Calu3 (cell line): ENCODE measurements at places on chromosomes 1 and 21. TPM values are rescaled to one million over a fixed set of nuclear protein-coding genes. Genes with fewer than 3 reads are reported as not detected.
A peak's percentile ranks its signal among the peaks of the same experiment; 100 is the strongest.

DNA sequence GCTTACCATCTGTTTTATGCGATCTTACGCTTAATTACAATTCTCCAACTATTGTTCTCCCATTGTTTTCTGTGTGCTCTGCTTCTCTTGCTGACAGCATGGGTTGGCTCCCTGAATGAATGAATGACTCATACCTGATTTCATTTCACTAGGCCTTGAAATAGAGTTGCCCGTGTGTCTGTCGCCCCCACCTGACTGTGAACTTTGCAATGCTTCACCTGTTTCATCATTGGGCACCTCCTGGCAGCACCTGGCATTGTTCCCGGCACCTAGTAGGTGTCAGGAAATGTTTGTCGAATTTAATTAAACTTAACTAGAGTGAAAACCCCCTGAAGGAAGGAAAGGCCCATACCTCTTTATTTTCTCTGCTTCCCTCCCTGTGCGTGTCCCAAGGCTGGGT lies 120.5 kb upstream of the KLHDC7A start:
- peak; percentile 15 for DNase-seq

DNA sequence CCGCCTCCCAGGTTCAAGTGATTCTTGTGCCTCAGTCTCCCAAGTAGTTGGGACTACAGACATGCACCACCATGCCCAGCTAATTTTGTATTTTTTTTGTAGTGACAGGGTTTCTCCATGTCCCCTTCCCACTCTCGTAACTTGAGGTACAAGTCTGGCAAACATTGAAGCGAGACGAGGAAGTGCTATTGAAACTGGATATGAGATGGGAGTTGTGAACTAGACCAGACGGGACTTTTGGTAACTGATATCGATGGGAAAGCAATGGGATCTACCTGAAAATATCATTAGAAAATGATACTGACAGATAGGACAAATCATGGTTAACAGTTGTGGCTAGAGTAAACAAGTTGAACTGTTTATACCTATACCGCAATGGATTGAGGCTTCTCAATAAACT lies 95.2 kb upstream of the TRABD2B start:
- DNase-seq, result no peak

Gene DMBX1
- 0.88 and 2.3 TPM in 2 replicates for total RNA-seq

Gene TSSK3
- total RNA-seq, result 1.8 and 5.1 TPM in 2 replicates

GRCh38 chr1:41242342-41243078 lies 404 bp upstream of the SCMH1 start:
- peak; percentile 24 for DNase-seq

GRCh38 chr1:223802602-223803001 lies 43.1 kb downstream of the TP53BP2 start:
- DNase-seq, result no peak

- DNase-seq, result no peak
These were observed 41.9 kb downstream of the LMO4 start for GRCh38 chr1:87370544-87370943.

DNA sequence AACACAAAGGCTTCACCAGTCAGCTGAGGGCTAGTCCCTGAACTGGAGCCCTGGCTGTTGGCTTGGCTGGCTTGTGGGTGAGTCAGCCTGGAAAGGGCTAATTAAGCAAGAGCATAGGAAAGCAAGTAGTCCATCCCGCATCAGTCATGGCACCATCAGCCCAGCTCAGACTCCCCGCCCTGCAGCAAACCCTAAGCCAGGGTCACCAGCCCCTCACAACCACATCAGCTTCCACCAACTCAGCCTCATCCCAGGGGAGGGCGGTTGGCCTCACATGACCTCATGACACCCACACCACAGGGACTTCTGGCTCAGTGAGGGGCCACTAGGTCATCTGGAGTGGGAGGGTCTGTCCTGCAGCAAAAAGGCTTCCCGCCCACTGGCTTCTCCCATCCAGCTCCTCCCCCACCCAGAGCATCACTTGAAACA lies 7.0 kb upstream of the SPATC1L start:
- no peak for DNase-seq

GRCh38 chr1:186574926-186575325 lies 105.3 kb downstream of the PTGS2 start:
- DNase-seq, result peak; percentile 31

DNA sequence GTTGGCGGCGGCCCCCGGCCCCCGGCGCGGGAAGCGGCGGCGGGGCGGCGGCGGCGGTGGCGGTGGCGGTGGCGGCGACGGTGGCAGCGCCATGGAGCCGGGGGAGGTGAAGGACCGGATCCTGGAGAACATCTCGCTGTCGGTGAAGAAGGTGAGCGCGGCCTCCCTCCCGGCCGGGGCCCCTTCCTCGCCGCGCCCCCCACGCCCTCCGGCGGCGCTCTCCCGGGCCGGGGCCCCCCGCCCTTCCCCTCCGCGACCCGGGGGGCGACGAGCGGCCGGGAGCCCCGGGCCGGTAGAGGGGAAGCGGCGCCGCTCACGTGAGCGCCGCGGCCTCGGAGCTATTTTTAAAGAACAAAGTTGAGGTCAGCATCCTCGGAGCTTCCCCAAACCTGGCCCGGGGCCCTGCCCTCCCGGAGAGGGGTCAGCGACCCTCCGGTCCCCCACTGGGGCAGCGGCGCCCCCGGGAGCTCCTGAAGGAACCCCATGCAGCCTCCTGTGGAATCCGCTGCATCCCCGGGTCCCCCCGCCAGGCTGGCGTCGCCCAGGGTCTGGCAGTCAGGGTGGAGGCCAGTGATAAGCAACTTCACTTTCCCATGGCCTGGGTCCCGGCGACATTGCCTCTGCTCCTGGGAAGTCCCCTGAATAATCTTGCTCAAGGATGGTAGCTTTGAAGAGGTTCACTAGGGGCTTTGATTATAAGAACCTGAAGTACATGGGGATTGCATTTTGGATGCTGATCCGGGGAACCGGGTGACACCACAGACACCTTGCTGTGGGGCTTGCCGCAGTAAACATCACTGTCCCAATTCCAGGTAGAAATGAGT lies 560 bp downstream of the PLEKHM2 start:
- DNase-seq, result peak; percentile 29

GRCh38 chr1:106055855-106056254 lies 1000.6 kb upstream of the PRMT6 start:
- DNase-seq, result no peak

Gene EPHA2
- 130 and 161 TPM in 2 replicates for total RNA-seq

- DNase-seq, result no peak
These were observed 540.1 kb upstream of the RGS18 start for GRCh38 chr1:191618181-191618580.

DNA sequence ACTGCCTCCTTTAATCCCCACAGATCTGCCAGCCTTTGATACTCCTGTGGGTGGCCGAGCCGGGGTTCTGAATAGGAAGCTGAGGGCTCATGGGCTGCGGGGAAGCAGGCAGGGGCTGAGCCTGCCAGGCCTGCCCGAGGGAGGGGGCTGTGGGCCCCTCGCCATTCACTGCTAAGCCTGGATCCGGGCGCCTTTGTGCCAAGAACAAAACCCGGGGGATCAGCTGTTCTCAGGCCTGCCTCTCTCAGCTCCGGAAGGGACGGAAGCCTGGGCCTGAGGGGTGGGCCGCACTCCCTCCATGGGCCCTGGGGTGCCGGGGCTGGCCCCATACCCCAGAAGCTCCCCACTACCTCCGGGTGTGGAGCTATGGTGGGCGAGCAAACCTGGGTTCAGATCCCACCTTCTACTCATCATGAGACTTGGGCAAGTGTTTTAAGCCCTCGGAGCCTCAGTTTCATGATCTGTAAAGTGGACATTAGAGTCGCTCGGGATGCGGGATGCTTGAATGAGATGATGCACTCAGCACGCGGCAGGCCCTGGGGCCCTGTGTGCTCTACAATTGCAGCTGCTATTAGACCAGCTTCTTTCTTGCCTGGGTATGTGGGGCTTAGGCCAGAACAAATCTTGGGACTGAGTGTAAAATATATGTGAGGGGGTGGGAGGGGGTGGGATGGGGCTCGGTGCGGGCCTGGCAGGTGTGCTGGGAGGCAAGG lies 19.2 kb upstream of the EPHA2 start:
- DNase-seq, result no peak

Gene F3
- total RNA-seq, result 344 and 387 TPM in 2 replicates

Gene LAMC1
- total RNA-seq, result 368 and 579 TPM in 2 replicates

GRCh38 chr1:187157115-187157514 lies 328.4 kb downstream of the PLA2G4A start:
- no peak for DNase-seq

- no peak for DNase-seq
These were observed 39.7 kb downstream of the CAPZB start for GRCh38 chr1:19445417-19446342.

Gene CEP350
- 37.8 and 42.3 TPM in 2 replicates for total RNA-seq

DNA sequence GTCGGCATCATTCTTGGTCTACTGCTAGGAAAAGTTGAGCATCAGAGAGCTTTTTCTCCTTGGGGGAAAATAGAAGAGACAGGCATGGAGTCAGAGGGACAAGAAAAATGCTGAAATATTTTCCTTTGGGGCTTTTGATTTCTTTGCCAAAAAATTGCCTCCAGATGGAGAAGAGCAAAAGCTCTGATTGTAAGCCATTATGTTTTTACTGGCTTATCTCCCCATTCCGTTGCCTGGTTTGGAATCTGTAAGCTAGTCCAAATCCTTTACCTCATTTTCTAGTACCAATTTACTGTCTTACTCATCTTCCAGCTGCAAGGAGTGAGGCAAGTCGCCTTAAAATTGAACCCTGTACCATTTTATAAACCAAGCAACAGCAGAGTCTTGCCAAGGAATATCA lies 23.3 kb upstream of the NBL1 start:
- DNase-seq, result no peak

Gene PLXNA2
- 16.2 and 21.9 TPM in 2 replicates for total RNA-seq

DNA sequence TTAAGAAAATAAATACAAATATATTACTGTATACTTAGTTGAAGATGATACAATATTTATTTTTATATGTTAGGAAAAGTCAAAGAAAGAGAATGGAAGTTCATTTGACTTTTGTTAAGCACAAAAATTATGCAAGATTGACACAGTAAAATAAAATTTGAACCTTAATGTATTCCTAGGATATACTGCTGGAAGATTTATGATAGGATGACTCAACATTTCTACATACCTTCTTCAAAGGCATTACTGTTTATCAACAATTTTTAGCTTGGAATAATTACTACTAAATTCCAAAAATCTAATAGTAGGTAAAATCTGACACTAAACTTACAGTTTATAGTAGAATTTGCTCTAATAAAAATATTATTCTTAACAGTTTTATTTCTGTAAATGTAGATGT lies 257.3 kb upstream of the ADAMTS5 start:
- DNase-seq, result no peak

GRCh38 chr21:44647222-44647552 lies 973 bp downstream of the KRTAP10-11 start:
- DNase-seq, result no peak

Gene PSMG1
- 46.4 and 50.0 TPM in 2 replicates for total RNA-seq

DNA sequence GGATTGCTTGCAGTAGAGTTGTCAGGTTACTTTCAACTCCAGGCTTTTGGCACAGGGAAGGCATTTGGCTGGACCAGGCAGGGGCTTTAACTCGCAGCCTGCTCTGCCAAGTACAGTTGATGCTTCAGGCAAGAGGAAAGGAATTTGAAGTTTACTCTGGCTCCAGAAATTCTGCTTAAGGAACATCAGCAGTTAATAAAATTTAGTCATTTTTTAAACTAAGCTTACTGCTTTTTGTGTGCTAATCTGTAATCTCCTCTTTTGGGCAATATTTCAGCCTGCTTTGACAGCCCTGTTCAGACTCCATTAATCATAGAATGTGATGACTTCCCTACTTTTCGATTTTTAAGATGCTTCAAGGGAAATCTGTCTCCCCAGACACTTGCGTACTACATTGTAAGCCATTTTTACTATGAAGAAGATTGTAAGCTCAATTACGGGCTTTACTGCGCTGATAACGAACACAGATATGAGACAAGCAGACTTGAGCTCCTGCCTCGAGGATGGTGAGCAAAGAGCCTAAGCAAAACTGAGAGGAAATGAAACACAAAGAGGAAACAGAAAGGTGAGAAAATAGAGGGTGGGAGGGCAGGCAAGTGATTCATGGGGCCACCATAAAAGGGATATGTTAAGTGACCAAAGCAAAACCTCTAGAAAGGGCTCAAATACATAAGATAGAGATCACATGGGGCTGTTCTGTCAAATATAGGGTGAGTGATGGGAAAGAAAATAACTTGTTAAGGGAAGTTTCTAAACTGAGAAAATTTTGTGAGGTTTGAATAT lies 76.6 kb upstream of the VAV3 start:
- no peak for DNase-seq

- no peak for DNase-seq
These were observed 430.5 kb downstream of the HLX start for GRCh38 chr1:221309723-221310122.

DNA sequence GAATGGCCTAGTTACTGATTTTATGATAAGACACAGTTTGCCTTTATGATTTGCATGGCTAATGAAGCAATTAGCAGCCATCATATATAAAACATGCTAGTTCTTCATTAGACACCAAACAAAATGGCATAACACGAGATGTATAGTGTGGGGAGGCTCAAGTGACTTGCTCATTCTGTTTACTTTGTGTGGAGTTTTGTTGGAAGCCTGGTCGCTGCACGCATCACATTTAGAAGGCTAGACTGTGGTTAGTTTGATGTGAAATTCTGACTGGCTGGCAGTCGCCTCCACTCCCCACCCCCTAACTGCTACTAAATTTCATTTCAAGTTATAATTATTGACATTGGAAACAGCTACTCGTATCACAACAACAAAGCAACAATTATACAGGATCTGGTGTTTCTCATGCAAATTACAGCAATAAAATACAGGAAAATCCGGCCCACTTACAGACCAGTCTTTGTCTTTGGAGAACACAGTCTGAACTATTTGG lies 356.1 kb downstream of the LMO4 start:
- DNase-seq, result peak; percentile 54

GRCh38 chr1:48245106-48245505 lies 22.6 kb downstream of the SLC5A9 start:
- DNase-seq, result no peak

DNA sequence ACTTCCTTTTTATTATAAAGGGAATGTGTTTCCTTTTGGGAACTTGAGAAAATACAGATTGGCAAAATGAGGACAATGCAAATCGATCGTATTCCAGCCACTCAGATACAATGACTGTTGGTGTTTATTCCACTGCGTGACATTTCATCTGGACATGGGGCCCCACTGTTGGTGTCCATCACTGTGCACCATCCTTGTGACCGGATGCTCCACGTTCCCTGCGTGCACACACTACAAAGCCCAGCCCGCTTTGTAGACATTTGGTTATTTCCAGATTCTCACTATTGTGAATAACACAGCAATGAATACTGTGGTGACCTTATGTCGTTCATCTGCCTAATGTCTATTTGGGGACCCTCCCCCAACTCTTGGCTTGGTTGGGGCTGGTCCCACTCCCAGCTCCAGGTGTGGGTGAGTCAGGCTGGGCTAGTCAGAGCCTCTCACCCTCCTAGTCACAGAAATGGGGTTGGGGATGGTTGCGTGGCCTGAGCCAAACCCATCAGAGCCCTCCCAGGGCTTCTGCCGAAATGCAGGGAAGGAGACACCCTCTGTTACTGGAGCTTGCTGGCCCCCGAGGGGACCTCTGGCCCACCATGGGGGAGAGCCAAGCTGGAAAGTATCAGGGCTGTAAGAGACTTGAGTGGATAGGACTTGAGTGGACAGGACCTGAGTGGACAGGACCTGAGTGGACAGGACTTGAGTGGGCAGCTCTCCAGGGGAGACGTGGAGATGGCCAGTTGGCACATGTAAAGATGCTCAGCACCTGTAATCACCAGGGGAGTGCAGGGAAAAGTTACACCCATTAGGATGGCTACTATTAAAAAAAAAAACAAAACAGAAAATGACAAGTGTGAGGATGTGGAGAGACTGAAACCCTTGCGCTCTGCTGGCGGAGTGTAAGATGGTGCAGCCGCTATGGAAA lies 57.1 kb upstream of the ADARB1 start:
- DNase-seq, result no peak
